Psoas muscle (tissue), 8 donors: ENCODE measurements at places on chromosomes 3 and 15. TPM values are rescaled to one million over a fixed set of nuclear protein-coding genes. Genes with fewer than 3 reads are reported as not detected.

- peak within 1 kb of the TSS; percentile 79 for H3K27ac ChIP-seq
- peak; percentile 82 for DNase-seq
- H3K4me3 ChIP-seq: peak within 1 kb of the TSS; percentile 86
- H3K4me1 ChIP-seq: peaks cover 47% of the 10 kb centered on the region
- H3K36me3 ChIP-seq: no peaks in the 10 kb centered on the region
These were observed at the start of gene CSK for GRCh38 chr15:74781431-74782258. Gene CSK (plus strand): TSS chr15:74782080. CDS start chr15:74798298, 16,218 bp downstream.

GRCh38 chr3:14538451-14539088, 1.6 kb downstream of the GRIP2 start:
- H3K27me3 ChIP-seq: no peaks in the 10 kb centered on the region
- peaks cover 74% of the 10 kb centered on the region for H3K4me1 ChIP-seq
- H3K27ac ChIP-seq: peak overlapping the region; percentile 83
- H3K4me3 ChIP-seq: peak overlapping the region; percentile 73

DNA sequence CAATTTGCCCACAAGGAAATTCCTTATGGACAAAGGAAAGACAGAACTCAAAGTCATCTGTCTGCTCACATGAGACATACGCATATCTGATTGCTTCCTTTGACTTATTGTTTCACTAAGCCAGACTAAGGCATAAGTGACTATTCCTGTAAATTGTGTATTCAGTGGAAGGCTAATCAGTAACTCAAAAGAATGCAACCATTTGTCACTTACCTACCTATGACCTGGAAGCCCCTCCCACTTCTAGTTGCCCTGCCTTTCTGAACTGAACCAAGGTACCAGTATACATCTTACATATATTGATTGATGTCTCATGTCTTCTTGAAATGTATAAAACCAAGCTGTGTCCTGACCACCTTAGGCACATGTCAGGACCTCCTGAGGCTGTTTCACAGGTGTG, 53.5 kb upstream of the PROK2 start:
- no peaks in the 10 kb centered on the region for H3K27me3 ChIP-seq
- DNase-seq: no peak
- no peaks in the 10 kb centered on the region for H3K36me3 ChIP-seq
- H3K4me3 ChIP-seq: no peak overlapping the region
- H3K27ac ChIP-seq: no peak overlapping the region

DNA sequence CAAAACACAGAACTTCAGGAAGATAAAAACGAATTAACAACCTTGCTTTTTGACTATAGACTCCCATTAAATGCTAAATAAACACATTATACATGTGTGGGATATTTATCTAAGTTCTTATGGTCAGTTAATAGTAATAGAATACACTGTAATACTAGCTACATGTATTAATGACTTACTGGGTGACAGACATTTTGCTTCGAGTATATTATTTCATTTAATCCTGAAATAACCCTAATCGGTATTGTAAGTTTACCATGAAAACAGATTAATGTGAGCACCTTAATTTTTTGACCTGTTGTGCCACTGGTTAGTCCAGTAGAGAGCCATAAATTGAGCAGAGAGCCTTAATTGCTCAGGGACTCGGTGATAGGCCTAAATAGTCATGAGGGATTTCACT, 151.1 kb downstream of the ROBO2 start:
- peaks cover 3% of the 10 kb centered on the region for H3K4me1 ChIP-seq
- no peak overlapping the region for H3K27ac ChIP-seq
- no peaks in the 10 kb centered on the region for H3K36me3 ChIP-seq
- no peak overlapping the region for H3K4me3 ChIP-seq
- DNase-seq: no peak

The KLHL40 gene
- 822 TPM for polyA plus RNA-seq
